ENCODE measurements at places on chromosomes 16 and 17.

DNA sequence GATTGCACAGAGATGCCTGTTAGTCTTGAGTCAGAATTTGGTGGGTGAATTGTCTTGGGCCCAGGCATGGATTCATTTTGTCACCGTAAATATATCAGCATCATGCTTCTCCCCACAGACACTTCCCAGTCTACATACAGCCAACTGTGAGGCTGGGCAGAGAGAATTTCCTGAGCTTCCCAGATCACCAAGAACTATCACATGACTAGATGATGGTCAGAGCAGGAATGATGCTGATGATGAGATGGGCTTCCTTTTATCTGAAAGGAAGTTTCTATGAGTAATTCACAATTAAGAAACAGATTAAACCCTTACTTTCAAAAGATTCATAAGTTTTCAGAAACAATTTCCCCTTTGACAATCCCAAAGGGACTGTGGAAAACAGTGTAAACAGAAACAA lies 323 bp upstream of the KRTAP9-9 start:
- DNase-seq: no peak

GRCh38 chr17:1730326-1731193 lies 6.1 kb downstream of the WDR81 start:
- no peak for DNase-seq

- DNase-seq: no peak
These were observed 31.5 kb upstream of the CDH5 start for GRCh38 chr16:66334853-66335574.

- DNase-seq: no peak
These were observed 161.7 kb upstream of the SOX9 start for GRCh38 chr17:71959154-71959553.

DNA sequence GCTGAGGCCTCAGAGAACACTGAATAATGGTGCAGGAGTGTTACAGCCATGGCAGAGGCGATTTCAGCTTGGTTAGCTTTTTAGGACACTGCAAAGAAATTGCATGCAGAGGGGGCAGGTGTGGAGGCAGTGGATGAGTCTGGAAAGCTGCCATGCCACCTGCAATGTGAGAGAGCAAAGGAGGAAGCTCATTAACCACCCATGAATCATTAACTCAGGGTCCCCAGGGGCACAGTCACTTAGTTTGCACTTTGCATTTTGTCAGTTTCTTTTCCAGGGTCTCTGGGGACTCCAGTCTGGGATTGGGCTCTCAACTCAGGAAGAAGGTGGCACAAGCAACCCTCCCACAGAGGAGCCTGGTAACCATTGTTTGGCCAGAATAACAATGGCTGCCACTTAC lies 132.9 kb downstream of the USP31 start:
- no peak for DNase-seq

DNA sequence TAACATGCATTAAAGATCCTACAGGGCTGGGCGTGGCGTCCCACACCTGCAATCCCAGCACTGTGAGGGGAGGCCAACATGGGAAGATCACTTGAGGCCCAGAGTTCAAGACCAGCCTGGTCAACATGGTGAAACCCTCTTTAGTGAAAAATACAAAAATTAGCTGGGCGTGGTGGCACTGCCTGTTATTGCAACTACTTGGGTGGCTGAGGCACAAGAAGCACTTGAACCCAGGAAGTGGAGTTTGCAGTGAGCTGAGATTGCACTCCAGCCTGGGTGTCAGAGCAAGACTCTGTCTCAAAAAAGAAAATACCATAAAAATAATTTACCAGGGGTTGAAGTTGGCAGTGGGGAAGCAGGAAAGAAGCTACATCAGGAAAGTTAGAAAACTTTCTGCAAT lies 12.9 kb downstream of the TXNDC11 start:
- no peak for DNase-seq

GRCh38 chr16:20938426-20938825 lies 37.9 kb downstream of the LYRM1 start:
- no peak for DNase-seq

- DNase-seq: no peak
These were observed 57.0 kb upstream of the DNAH17 start for GRCh38 chr17:78634154-78634553.

DNA sequence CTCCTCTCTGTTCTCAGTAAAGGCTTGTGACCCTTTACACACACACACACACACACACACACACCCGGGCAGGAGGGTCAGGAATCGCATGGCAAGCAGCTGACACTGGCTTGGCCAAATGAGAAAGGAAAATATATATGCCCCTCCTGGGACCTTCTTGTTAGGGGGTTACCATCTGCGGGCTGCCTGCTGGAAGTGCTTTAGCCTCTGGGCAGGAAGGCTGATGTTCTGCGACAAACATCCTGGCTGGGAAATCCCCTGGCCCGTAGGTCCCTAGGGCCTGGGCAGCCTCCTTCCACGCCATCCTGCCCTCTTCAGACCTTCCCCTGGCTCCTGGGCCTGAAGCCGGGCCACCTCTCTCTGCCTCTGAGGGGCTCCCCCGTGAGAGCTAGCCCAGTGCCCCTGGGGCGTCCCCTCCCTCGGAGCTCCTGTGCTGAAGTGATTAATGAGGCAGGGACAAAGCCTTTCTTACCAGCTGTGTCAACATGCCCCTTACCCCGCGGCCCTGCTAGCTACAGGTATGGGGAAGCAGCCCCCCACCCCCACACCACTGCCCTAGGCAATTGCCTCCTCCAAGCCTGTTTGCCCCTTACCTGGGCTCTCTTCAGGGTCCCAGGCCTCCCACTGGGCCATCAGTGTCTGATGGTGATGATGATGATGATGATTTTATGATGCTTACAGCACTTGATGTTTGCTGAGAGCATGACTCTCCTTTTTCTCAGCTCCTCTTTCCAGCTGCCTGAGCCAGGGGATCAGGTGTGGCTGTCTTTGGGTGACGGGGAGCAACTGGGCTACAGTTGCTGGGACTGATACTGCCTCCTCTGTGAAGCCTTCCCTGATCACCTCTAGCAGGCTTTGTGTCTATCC lies 32.8 kb upstream of the ETV4 start:
- peak; percentile 12 for DNase-seq

GRCh38 chr17:15261258-15261801 lies 3.8 kb downstream of the PMP22 start:
- no peak for DNase-seq

- DNase-seq: no peak
These were observed 47.0 kb downstream of the COTL1 start for GRCh38 chr16:84570739-84571403.

DNA sequence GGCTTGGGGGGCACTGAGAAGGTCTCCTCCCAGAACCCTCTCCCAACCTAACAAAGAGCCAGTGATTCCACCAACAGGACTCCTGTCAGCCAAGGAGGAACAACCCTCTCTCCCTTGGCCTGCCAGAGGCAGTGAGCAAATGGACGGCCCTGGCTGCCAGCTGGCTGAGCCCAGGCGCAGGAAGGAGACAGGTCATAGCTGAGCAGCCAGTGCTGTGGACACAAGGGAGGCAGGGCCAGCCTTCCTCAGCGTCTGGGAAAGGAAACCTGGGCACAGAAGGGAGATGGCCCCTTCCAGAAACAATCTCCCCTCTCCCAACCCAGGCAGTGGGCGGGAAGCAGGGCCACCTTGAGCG lies 2.1 kb downstream of the MPO start:
- no peak for DNase-seq

DNA sequence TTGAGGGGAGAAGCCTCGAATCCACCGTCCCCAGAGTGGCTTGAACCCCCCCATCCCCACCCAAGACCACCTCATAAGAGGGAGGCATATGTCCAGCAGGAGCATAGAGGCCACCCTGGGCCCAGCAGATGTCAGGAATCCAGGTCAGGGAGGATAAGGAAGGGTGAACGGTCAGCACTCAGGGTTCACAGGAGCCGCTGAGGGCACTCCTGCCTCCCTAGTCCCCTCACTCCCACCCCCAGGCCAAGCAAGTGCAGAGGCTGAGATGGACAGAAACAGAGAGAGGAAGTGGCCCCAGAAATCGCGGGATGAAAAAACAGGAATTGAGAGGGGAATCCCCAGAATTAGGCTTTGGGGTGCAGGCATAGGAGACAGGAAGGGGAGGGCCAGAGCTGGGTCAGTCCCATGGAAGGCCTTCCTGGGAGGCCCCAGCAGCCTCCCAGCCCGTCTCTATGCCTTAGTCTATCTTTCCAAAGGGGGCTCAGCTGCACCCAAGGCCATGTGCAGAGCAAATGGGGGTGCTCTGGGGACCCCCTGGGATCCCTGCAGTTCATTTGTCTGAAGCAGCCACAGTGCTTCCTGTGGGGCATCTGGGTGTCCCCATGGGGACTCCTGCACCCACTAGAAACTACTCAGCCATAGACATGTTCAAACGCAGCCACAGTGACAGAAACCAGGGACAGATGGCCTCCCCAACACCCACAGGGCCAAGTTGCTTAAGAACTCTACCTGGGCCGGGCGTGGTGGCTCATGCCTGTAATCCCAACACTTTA lies 1.7 kb downstream of the CMTM3 start:
- DNase-seq: no peak

GRCh38 chr17:67431249-67432015 lies 54.4 kb downstream of the PITPNC1 start:
- DNase-seq: no peak

DNA sequence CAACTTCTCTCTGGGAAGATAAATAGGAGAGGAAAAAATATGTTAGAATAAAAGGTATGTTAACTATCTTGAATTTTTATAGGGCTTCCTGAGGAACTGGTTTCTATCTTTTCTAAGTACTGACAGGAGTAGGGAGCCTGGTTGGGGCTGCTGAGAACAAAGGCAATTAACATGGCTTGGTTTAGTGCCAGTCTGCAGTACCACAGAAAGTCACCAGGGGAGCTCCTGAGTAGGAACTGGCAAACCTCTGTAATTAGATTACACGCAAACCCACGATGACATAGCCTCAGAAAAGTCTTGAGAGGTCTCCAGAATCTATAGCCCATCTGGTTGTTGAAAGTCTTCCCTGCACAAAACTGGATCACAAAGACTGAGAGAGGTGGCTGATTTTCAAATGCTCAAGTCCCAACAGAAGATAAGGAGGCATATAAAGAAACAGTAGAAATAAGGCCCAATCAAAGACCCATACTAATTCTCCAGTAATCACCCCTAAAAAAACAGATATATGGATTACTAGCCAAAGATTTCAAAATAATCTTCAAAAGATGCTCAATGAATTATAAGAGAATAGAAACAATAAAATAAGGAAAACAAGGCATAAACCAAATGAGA lies 11.7 kb upstream of the CNTNAP4 start:
- DNase-seq: no peak

DNA sequence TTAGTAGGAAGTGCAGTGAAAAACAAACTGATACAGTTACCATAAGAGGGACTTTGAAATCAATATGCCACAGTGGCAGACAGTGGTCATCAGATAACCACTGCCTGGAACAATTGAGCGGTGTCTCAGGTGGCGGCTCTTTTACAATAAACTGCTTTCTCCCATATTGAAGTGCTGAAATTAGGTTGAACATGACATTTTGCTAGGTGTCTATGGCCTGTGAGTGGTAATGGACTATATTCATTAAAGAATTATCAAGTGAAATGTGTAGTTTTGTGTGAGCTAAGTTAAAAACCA lies 214.7 kb downstream of the RPTOR start:
- no peak for DNase-seq
